CD4-positive, alpha-beta T cell (primary cell): ENCODE measurements at places on chromosomes 2 and 18. TPM values are rescaled to one million over a fixed set of nuclear protein-coding genes. Genes with fewer than 3 reads are reported as not detected.

DNA sequence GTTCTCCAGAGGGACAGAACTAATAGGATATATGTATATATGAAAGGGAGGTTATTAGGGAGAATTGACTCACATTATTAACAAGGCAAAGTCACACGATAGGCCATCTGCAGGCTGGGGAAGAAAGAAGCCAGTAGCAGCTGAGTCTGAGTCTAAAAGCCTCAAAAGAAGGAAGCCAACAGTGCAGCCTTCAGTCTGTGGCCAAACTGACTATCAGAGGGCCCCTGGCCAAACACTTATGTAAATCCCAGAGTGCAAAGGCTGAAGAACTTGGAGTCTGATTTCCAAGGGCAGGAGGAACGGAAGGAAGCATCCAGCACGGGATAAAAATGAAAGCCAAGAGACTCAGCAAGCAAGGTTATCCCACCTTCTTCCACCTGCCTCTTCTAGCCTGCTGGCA, 108.0 kb upstream of the LDLRAD4 start:
- no peaks in the 10 kb centered on the region for H3K4me1 ChIP-seq
- DNase-seq: no peak
- H3K4me3 ChIP-seq: no peak overlapping the region
- no peaks in the 10 kb centered on the region for H3K27me3 ChIP-seq
- H3K27ac ChIP-seq: no peak overlapping the region

DNA sequence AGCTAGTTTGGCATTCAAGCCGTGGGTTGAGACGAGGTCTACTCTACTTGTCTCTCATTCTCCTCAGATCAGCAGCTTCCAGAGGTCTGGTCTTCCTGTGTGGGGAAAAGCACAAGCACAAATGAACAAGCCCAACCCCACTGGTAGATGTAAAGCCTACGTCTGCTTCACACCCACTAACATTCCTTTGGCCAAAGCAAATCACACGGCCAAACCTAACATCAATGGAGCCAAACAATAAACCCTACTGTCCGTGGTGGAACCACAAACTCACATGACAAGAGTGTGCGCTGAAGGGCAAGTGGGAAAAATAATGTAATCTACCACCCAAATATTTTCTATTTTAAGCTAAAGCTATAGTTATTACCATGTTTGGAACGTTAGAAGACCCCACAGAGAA, 179.3 kb upstream of the MGAT5 start:
- no peaks in the 10 kb centered on the region for H3K4me1 ChIP-seq
- H3K27me3 ChIP-seq: no peaks in the 10 kb centered on the region
- H3K27ac ChIP-seq: no peak overlapping the region
- DNase-seq: no peak
- H3K4me3 ChIP-seq: no peak overlapping the region

GRCh38 chr2:148546270-148546669, 98.3 kb upstream of the EPC2 start:
- H3K27ac ChIP-seq: no peak overlapping the region
- DNase-seq: no peak
- H3K4me1 ChIP-seq: peaks cover 36% of the 10 kb centered on the region
- H3K27me3 ChIP-seq: no peaks in the 10 kb centered on the region
- H3K36me3 ChIP-seq: no peaks in the 10 kb centered on the region
- H3K4me3 ChIP-seq: no peak overlapping the region

Gene SRD5A2
- not detected for total RNA-seq

Gene EPAS1
- total RNA-seq: 4.2 TPM

GRCh38 chr2:235675678-235676535, 182.1 kb downstream of the AGAP1 start:
- no peak for DNase-seq
- H3K27ac ChIP-seq: no peak overlapping the region
- peaks cover 12% of the 10 kb centered on the region for H3K27me3 ChIP-seq
- no peaks in the 10 kb centered on the region for H3K36me3 ChIP-seq
- H3K4me3 ChIP-seq: no peak overlapping the region

GRCh38 chr2:43114210-43114609, 112.2 kb downstream of the ZFP36L2 start:
- no peaks in the 10 kb centered on the region for H3K4me1 ChIP-seq
- H3K27ac ChIP-seq: no peak overlapping the region
- no peak overlapping the region for H3K4me3 ChIP-seq
- H3K36me3 ChIP-seq: no peaks in the 10 kb centered on the region

DNA sequence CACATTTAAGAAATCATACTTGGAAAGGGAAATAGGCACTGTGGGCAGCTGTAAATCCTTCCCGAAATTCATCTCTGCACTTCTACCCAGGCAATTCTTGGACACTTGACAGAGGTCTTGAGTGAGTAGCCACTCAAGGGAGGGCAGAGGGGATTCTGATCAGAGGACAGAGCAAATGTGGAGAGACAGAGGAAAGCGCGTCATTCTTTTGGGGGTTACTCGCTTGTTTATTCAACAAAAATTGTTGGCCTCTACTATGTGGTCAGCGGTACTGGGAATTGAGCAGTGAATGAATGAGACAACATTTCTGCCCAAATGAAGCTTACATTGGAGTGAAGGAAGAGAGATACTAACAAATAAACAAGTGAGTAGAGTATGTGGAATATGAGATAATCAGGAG, 41.4 kb upstream of the YES1 start:
- H3K4me3 ChIP-seq: no peak overlapping the region
- no peak overlapping the region for H3K27ac ChIP-seq
- no peaks in the 10 kb centered on the region for H3K27me3 ChIP-seq

GRCh38 chr2:219615894-219616293, 11.5 kb upstream of the SLC4A3 start:
- H3K4me3 ChIP-seq: no peak overlapping the region
- no peak for DNase-seq
- peaks cover 31% of the 10 kb centered on the region for H3K36me3 ChIP-seq
- H3K27me3 ChIP-seq: no peaks in the 10 kb centered on the region
- no peak overlapping the region for H3K27ac ChIP-seq

DNA sequence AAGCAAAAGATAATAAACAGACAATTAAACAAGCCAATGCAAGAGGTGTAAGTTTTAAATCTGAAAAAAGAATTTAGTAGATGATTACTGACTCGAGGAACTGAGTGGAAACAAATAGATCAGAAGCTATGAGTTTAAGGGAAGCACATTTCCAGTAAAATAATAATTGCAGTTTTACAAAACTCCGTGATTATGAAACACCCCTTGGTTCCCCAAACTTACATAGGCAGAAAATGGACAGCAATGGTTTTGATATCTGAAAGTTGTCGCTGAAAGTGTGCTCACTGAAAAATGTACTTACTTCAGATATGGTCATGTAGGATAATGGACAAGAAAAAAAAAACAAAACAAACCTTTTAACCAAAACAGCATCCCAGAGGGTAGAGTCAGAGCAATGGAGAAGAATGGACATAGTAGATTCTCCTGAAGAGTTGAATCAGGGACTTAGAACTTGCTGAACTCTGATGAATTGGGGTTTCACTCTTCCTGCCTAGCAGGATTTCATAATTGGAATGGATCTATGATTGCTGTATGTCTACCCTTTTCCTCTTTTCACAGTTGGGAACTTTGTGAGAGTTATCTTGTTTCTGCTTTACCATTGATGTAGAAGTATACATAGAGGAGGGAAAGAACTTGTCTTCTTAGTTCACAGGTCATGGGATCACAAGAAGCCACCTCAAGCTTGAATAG, 305.6 kb upstream of the ZEB2 start:
- H3K27me3 ChIP-seq: no peaks in the 10 kb centered on the region
- DNase-seq: no peak
- no peaks in the 10 kb centered on the region for H3K4me1 ChIP-seq
- no peaks in the 10 kb centered on the region for H3K36me3 ChIP-seq

Gene LDAH
- 7.2 TPM for total RNA-seq

GRCh38 chr2:196406-196805, 67.4 kb downstream of the SH3YL1 start:
- H3K4me1 ChIP-seq: peaks cover 5% of the 10 kb centered on the region
- H3K27ac ChIP-seq: no peak overlapping the region
- DNase-seq: no peak
- no peaks in the 10 kb centered on the region for H3K36me3 ChIP-seq

- H3K4me1 ChIP-seq: no peaks in the 10 kb centered on the region
- DNase-seq: no peak
- no peak overlapping the region for H3K27ac ChIP-seq
These were observed 86.9 kb upstream of the FAM136A start for GRCh38 chr2:70388813-70389212.

Gene UGT1A6
- total RNA-seq: not detected

GRCh38 chr2:165562233-165562632, 92.7 kb downstream of the CSRNP3 start:
- H3K27ac ChIP-seq: no peak overlapping the region
- no peaks in the 10 kb centered on the region for H3K4me1 ChIP-seq
- no peak for DNase-seq
- no peak overlapping the region for H3K4me3 ChIP-seq
- H3K27me3 ChIP-seq: no peaks in the 10 kb centered on the region
- no peaks in the 10 kb centered on the region for H3K36me3 ChIP-seq

Gene UBXN4
- 143 TPM for total RNA-seq

DNA sequence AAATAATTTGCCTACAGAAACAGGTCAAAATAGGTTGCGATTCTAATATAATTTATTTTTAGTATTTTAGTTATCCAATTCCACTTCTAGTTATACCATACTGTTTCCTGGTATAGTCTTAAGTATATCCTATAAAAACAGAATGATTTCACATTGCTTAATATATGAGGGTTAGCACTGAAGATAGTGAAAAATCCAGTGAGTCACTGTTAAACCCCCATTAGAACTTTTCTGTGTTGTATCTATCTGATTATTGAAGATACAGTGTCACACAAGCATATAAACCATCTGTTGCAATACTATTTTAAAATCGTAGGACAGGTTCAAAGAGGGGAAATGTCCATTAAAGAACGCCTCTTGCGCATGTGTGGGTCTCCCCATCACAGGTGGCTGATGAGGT, 110.0 kb downstream of the FEZ2 start:
- H3K4me3 ChIP-seq: no peak overlapping the region
- no peak for DNase-seq

GRCh38 chr2:218745160-218745558, 34.5 kb downstream of the TTLL4 start:
- no peaks in the 10 kb centered on the region for H3K27me3 ChIP-seq
- DNase-seq: no peak
- H3K4me1 ChIP-seq: peaks cover 4% of the 10 kb centered on the region
- H3K4me3 ChIP-seq: no peak overlapping the region
- H3K36me3 ChIP-seq: peaks cover 53% of the 10 kb centered on the region
- no peak overlapping the region for H3K27ac ChIP-seq

- peaks cover 2% of the 10 kb centered on the region for H3K27me3 ChIP-seq
- peaks cover 47% of the 10 kb centered on the region for H3K4me1 ChIP-seq
- H3K27ac ChIP-seq: no peak overlapping the region
- DNase-seq: no peak
These were observed 17.0 kb downstream of the TMEM177 start for GRCh38 chr2:119696005-119696404.

DNA sequence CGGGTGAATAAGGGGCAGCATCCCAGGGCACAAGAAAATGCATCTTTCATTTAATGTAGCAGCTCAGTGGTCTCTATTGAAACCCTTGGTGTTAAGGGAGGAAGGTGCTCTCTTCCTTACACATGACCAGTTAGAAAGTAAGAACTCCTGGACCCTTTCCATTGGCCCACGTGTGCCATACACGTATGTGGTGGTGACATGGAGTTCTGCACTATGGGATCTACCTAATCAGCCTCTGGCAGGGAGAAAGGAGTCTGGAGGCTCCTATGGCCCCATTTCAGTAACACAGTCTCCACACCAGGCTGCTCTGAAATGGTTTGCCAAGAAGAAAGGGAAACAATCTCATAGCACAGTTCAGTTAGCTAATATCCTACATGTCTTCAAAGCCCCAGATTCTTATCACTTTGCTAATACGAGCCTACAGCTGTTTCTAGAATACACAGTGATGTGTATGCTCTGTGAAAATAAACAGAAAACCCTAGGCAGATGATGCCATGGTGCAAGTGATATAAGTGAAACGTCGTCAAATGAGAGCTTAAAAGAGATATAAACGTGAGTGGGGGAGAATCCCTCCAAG, 7.0 kb downstream of the EFEMP1 start:
- DNase-seq: no peak
- no peak overlapping the region for H3K27ac ChIP-seq
- no peak overlapping the region for H3K4me3 ChIP-seq
- no peaks in the 10 kb centered on the region for H3K4me1 ChIP-seq
- no peaks in the 10 kb centered on the region for H3K27me3 ChIP-seq

DNA sequence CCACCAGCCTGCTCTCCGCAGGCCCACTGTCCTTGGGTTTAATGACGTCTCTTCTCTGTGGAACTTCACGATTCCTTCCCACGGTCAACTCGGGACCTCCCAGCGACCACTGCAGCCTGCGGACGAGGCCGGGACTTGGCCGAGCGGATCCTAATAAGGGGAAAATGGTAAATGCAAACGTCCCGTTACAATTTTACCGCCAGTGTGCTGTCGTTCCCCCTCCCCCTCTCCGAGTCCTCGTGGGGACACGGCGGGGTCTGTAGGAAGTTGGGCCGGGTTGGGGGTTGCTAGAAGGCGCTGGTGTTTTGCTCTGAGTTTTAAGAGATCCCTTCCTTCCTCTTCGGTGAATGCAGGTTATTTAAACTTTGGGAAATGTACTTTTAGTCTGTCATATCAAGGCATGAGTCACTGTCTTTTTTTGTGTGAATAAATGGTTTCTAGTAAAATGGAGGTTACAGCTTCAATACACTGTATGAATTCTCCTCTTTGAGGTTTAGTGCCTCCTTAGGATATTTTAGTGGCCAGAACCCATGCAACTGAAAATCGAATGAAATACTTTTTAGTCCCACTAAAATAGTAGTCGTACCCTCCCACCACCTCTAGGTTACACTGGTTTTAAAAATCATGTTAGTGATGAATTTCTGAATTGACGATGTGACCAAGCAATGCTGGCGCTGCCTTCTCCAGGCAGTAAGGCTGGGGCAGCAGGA, 2.3 kb downstream of the HOXD11 start:
- peaks cover 93% of the 10 kb centered on the region for H3K27me3 ChIP-seq
- no peaks in the 10 kb centered on the region for H3K36me3 ChIP-seq
- no peak overlapping the region for H3K27ac ChIP-seq
- peaks cover 30% of the 10 kb centered on the region for H3K4me1 ChIP-seq
- no peak for DNase-seq
- H3K4me3 ChIP-seq: no peak overlapping the region

Gene THSD7B
- not detected for total RNA-seq

DNA sequence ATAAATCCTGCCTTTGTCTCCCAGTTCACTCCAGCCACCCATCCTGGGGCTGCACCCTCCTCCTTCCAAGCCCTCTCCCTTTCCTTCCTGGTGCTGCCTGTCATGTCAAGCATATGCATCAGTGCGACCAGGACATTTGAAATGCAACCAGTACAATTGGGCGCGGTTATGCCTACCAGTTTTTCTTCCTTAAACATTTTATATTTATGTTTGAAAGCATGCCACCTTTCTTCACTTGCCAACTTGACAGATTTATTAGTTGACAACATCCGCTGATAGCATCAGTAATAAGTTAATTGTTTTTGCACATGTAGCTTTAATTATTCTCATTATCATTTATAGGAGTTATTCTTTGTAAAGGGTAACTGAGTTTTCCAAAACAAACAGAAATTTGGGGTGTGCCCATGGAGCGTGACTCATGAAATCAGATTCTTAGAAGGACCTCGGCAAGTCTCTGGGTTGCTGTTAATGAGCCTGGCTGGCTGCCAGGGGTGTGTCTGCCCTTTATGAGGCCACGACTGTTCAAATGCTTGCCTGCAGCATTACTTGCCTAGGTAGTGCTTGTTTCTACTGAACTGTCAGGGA, 32.8 kb upstream of the IL1B start:
- peaks cover 13% of the 10 kb centered on the region for H3K27me3 ChIP-seq
- no peaks in the 10 kb centered on the region for H3K36me3 ChIP-seq
- no peak overlapping the region for H3K27ac ChIP-seq
- no peak overlapping the region for H3K4me3 ChIP-seq
- DNase-seq: no peak
- no peaks in the 10 kb centered on the region for H3K4me1 ChIP-seq
